ENCODE measurements at places on chromosomes 6 and 20. TPM values are rescaled to one million over a fixed set of nuclear protein-coding genes. Genes with fewer than 3 reads are reported as not detected.
A peak's percentile ranks its signal among the peaks of the same experiment; 100 is the strongest.

LRRC1 gene
- total RNA-seq, result 1.5 TPM

MOG gene
- total RNA-seq, result not detected

ELOVL2 gene
- not detected for total RNA-seq

RNF182 gene
- total RNA-seq, result not detected

ENPP1 gene
- 0.22 TPM for total RNA-seq

RAMACL gene
- total RNA-seq, result 0.21 TPM

CDYL gene
- 40.5 TPM for total RNA-seq

ECT2L gene
- not detected for total RNA-seq

F13A1 gene
- not detected for total RNA-seq

MAVS gene
- 21.6 TPM for total RNA-seq

DNA sequence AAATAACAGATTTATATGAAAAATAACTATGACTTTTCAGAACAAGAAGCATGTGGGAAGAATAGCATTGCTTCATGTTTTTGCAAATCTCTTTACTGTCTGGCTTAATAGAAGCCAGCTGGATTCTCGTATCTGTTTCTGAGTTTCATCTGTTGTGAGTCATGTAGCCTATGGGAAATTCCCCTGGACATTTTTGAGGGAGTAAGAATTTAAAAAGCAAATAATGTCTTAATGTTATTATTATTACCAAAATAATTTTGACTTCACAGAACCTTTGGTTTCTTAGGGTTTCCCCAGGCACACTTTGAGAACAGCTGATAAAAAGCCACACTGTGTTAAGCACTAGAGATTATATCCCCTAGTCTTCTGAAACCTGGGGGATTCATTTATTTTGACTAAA, 75.8 kb downstream of the SYCP2L start:
- no peak overlapping the region for H3K27ac ChIP-seq
- no peak overlapping the region for H3K4me3 ChIP-seq
- no peaks in the 10 kb centered on the region for H3K36me3 ChIP-seq
- H3K4me1 ChIP-seq, result peaks cover 3% of the 10 kb centered on the region
- peaks cover 17% of the 10 kb centered on the region for H3K27me3 ChIP-seq

DNA sequence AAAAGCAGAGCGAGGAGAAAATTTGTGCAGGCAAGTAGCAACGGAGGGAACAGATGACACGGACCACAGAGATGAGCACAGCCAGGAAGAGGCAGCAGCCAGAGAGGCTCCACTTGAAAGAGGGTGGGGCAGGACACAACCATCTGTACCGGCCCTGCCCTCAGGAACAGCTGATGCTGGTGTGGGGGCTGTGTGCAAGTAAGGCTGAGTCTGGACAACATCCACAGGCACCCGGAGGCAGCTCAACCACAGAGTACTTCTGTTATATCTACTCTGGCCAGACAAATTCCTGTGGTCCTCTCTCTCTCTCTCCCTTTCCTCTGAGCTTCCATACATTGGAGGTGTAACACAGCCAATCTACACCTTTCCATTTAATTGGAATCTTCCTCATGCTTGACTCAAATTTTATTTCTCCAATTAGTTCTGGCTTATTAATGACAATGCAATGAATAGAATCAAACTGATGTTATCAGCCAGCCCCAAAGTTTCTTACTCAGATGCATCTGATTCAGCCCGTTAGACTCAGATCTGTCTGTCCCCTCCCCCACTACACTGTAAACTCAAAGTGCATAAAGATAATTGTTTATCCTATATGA, 24.9 kb downstream of the KIF13A start:
- H3K27me3 ChIP-seq, result peaks cover 39% of the 10 kb centered on the region
- H3K4me1 ChIP-seq, result peaks cover under 1% of the 10 kb centered on the region
- no peak overlapping the region for H3K4me3 ChIP-seq
- no peak overlapping the region for H3K27ac ChIP-seq

GRCh38 chr6:79073888-79074287, 4.2 kb downstream of the PHIP start:
- peaks cover 51% of the 10 kb centered on the region for H3K4me1 ChIP-seq
- no peaks in the 10 kb centered on the region for H3K27me3 ChIP-seq
- no peak overlapping the region for H3K27ac ChIP-seq
- no peak for DNase-seq
- H3K36me3 ChIP-seq, result peaks cover 34% of the 10 kb centered on the region
- H3K4me3 ChIP-seq, result no peak overlapping the region

DNA sequence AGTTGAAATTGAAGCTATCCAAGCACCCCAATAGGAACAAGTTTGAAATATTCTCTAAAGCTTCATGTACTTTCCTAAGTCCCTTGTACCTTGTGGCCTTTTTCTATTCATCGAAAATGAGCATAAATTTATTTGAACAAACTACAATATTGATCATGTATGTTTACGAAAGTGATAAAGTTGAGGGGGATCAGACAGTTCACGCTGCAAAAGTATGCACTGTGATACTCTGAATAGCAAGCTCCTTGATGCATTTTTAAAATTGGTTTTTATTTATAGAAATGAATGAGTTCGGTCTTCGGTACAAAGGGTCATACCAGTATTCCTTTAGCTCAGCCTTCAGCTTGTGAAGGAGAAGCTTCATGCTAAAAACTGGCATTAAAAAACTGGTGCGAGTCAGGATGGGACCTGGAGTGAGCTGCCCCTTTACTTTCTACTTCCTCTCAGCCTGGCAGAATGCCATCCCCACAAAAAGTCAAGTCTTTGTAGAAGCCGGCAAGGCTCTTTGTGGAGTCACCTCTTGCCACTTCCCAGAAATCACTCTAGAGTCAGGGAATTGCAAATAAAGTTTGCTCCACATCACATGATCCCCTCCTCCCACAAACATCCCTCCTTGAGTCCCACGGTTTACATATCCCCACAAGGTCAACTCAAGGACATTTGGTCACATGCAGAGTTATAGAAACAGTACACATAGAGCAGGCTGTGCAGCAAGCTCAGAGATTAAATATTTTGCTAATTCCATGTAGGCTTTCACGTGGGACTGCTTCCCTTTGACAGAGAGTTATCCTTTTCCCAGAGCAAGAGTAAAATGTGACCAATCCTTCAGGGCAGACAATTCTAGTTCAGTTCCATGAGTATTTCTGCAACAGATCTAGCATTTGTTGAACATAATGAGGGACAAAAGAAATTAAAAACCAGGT, 34.6 kb upstream of the ADGRF1 start:
- DNase-seq, result no peak
- no peaks in the 10 kb centered on the region for H3K36me3 ChIP-seq
- peaks cover 34% of the 10 kb centered on the region for H3K27me3 ChIP-seq
- no peak overlapping the region for H3K27ac ChIP-seq

GRCh38 chr20:44692932-44693480, 22.2 kb upstream of the CCN5 start:
- peaks cover 14% of the 10 kb centered on the region for H3K4me1 ChIP-seq
- H3K36me3 ChIP-seq, result no peaks in the 10 kb centered on the region
- DNase-seq, result no peak
- H3K27me3 ChIP-seq, result no peaks in the 10 kb centered on the region
- H3K27ac ChIP-seq, result no peak overlapping the region
- H3K4me3 ChIP-seq, result no peak overlapping the region

DNA sequence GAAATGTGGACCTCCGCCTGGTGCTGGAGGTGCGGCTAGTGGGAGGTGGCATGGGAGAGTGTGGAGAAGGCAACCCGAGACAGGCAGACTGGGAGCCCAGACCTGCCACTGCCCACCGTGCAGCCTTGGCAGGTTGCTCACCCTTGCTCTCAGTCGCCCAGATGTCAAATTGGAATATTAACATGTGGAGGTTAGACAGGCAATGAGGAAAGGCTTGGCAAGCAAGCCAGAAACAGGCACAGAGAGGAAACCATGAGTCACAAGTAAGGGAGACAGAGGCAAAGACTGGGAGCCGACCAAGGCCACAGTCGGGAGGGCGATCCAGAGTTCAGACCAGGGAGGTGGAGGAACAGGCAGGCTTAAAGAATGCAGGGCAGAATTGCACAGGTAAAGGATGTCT, 178.2 kb downstream of the FOXC1 start:
- H3K4me3 ChIP-seq, result no peak overlapping the region
- H3K27ac ChIP-seq, result no peak overlapping the region
- no peak for DNase-seq
- no peaks in the 10 kb centered on the region for H3K27me3 ChIP-seq
- no peaks in the 10 kb centered on the region for H3K4me1 ChIP-seq

DNA sequence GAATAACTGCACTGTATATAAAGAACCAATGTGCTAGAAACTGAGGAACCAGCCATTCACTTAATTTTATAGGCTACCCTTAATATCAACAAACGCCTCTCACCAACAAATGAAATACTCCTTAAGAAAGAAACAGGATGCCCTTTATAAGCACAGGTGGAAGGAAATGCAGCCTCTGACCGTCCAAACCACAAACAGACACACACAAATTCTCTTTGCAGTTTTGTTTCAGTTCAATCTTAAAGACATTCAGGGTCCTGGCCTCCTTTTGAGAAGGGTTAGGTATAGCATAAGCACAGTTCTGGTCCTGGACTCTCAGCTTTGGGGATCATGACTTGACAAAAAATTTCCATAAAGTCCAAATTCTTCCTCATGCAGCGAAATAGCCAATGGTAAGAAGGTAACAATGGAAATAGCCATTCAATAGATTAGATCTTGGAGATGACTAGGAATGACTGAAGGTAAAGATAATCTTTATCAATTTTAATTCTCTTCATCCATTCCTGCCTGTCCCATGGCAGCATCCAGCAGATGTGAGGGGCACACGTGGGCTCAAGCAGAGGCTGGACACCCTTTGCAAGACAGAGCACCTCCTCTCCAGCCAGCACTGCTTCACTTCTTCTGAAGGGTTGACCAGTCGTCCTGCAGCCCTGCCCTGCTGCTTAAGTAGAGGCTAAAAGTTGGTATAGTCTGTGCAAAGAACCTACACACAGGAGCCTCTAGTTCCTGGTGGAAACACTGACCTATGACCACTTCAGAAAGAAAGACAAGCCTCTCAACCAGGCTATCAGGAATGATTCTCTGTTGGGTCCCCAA, 123.9 kb downstream of the CD83 start:
- H3K36me3 ChIP-seq, result no peaks in the 10 kb centered on the region
- no peak for DNase-seq
- H3K27ac ChIP-seq, result no peak overlapping the region
- no peak overlapping the region for H3K4me3 ChIP-seq

GRCh38 chr6:44667668-44668390, 280.3 kb downstream of the CDC5L start:
- H3K36me3 ChIP-seq, result no peaks in the 10 kb centered on the region
- H3K27me3 ChIP-seq, result no peaks in the 10 kb centered on the region
- peaks cover 5% of the 10 kb centered on the region for H3K4me1 ChIP-seq
- DNase-seq, result peak; percentile 22

- H3K4me3 ChIP-seq, result no peak overlapping the region
- H3K27ac ChIP-seq, result no peak overlapping the region
- H3K4me1 ChIP-seq, result peaks cover 39% of the 10 kb centered on the region
- DNase-seq, result no peak
Observed at GRCh38 chr6:45196121-45196520, 132.0 kb upstream of the RUNX2 start.

DNA sequence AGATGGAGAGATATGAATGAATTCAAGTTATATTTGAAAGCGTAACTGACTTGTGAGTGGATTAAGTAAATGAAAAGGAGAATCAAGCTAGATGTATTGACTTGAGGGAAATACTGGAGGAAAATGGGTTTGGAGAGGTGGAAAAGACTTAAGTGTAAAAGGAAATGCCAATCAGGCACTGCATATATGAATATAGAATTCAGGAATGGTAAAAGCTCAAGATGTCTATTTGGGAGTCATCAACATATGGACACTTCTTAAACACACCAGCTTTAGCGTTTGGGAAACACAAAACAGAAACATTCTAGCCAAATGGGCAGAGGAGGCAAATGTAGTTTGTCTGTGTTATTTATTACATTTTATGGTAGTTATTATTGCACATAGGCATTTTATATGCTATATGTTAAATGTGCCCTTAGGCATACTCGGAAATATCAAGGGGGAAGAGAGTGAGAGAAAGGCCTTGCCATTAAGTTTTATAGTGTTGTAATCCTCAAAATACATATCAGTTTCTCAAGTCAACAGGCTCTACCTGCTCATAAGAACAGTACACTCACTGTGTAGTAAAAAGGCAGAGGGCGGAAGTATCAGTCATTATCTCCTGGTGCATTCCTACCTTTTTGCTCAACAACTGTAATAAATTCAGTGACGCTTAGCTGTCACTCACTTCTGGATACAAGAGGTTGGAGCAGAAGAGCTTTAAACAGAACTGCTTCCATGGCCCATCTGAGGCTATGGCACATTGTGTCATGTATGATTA, 33.7 kb upstream of the ME1 start:
- no peak overlapping the region for H3K27ac ChIP-seq
- no peaks in the 10 kb centered on the region for H3K4me1 ChIP-seq
- H3K36me3 ChIP-seq, result no peaks in the 10 kb centered on the region
- no peak overlapping the region for H3K4me3 ChIP-seq

GRCh38 chr6:165653196-165653595, 9.8 kb downstream of the PDE10A start:
- DNase-seq, result no peak
- H3K27me3 ChIP-seq, result peaks cover 6% of the 10 kb centered on the region
- H3K27ac ChIP-seq, result no peak overlapping the region
- H3K4me3 ChIP-seq, result no peak overlapping the region
- no peaks in the 10 kb centered on the region for H3K36me3 ChIP-seq

GRCh38 chr20:63636752-63637628, 10.1 kb upstream of the GMEB2 start:
- H3K4me3 ChIP-seq, result no peak overlapping the region
- H3K27me3 ChIP-seq, result no peaks in the 10 kb centered on the region
- no peak for DNase-seq
- H3K36me3 ChIP-seq, result peaks cover 3% of the 10 kb centered on the region

- no peak overlapping the region for H3K4me3 ChIP-seq
- H3K4me1 ChIP-seq, result no peaks in the 10 kb centered on the region
- peaks cover 12% of the 10 kb centered on the region for H3K27me3 ChIP-seq
Observed at GRCh38 chr20:46767127-46767761, 57.8 kb downstream of the SLC2A10 start.

- H3K4me1 ChIP-seq, result no peaks in the 10 kb centered on the region
- DNase-seq, result no peak
- no peak overlapping the region for H3K4me3 ChIP-seq
- no peaks in the 10 kb centered on the region for H3K27me3 ChIP-seq
Observed at GRCh38 chr20:22226849-22227700, 357.3 kb downstream of the FOXA2 start.

- peak overlapping the region; percentile 18 for H3K27ac ChIP-seq
- H3K27me3 ChIP-seq, result peaks cover 23% of the 10 kb centered on the region
- DNase-seq, result no peak
- H3K36me3 ChIP-seq, result peaks cover 2% of the 10 kb centered on the region
- peak overlapping the region; percentile 68 for H3K4me3 ChIP-seq
- H3K4me1 ChIP-seq, result peaks cover 48% of the 10 kb centered on the region
Observed at GRCh38 chr6:150634176-150634963, 34.7 kb downstream of the PLEKHG1 start.

All from activated naive CD8-positive, alpha-beta T cell treated with anti-CD3 and anti-CD28 coated beads for 36 hours (primary cell).